ENCODE measurements at places on chromosomes 3 and 15. TPM values are rescaled to one million over a fixed set of nuclear protein-coding genes. Genes with fewer than 3 reads are reported as not detected.

The PLA2G4E gene
- not detected for total RNA-seq

The SLC22A13 gene
- total RNA-seq = 1.00 TPM

The ASB14 gene
- total RNA-seq = not detected

The SPESP1 gene
- 1.3 TPM for total RNA-seq

The SLC33A1 gene
- 30.0 TPM for total RNA-seq

The IGF2BP2 gene
- total RNA-seq = 9.0 TPM

The ZBTB47 gene
- total RNA-seq = 58.2 TPM

The LYZL4 gene
- total RNA-seq = not detected

The MOBP gene
- total RNA-seq = not detected

The GNAT1 gene
- total RNA-seq = not detected

The LRRN1 gene
- total RNA-seq = 0.42 TPM

The GABRR3 gene
- not detected for total RNA-seq

The CLDN18 gene
- total RNA-seq = not detected

The IL17RE gene
- total RNA-seq = 20.2 TPM

The HAUS2 gene
- total RNA-seq = 26.3 TPM

The CHRD gene
- total RNA-seq = 11.3 TPM

The MED12L gene
- total RNA-seq = 0.48 TPM

The NPTN gene
- total RNA-seq = 70.1 TPM

The DUOX2 gene
- 0.80 TPM for total RNA-seq

The RAD51 gene
- total RNA-seq = 0.32 TPM

The PLCB2 gene
- total RNA-seq = 31.9 TPM

The CACNA2D3 gene
- 0.48 TPM for total RNA-seq

Data from mesenteric fat pad (tissue), 1 donor.